ENCODE measurements at places on chromosomes 3 and 15.

GRCh38 chr3:46712191-46713049 is 5.2 kb downstream of the PRSS50 start:
- DNase-seq = no peak

- DNase-seq = no peak
These were observed 201.7 kb downstream of the MEIS2 start for GRCh38 chr15:36898536-36899126.

DNA sequence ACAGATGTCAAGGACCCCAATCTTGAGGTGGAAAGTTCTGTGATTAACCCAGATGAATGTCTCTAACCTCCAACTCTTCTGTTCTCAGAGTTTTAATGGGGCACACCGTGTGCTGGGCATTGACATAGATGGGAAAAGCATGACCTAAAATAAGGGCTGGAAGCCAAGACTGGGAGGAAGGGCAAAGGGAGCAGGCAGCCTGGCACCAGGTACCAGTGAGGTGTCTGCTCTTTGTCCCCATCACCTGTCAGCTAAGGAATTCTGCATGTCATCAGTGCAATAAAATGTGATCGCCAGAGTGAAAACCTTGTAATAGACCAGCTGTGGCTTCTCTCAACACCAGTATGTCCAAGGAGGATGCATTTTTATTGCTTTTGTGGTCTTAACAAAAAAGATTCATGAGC is 143.5 kb upstream of the TPM1 start:
- no peak for DNase-seq

DNA sequence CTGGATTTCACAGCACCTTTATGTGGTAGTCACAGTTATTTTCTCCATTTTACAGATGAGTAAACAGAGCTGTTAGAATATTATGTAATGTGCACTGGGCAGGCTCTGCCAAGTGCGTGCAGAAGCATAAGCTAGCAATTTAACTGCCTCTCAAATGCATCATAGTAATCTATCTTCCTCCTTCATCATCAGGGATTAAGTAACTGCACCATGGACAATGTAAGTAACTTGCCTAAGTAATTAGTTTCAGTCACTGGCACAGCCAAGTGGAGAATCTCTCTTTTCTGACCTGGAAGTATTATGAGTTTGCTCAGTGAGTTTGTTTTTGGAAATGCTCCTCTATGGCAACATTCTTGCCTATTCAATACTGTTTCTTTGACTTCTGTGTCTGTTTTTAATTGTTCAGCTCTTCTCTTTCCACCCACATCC is 260.5 kb downstream of the PTPRG start:
- no peak for DNase-seq

GRCh38 chr15:75454471-75455378 is 3.2 kb upstream of the SIN3A start:
- no peak for DNase-seq

DNA sequence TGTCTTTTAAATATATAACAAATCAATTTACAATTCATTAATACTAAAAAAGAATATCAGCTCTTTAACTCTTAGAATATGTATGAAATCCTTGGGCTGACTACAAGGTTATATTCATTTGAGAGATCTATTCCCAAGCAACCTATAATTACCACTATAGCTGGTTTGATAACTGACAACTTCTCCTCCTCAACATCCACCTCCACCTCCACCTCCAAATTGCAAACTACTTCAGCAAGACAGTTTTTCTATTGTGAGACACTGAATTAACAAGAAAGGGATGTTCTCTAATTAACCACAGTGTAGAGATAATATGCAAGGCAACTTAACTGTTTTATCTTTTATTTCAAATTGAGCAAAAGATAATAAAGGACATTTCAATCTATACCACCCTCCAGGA is 284.8 kb upstream of the ARL6 start:
- DNase-seq = no peak

GRCh38 chr3:36455406-36455805 is 75.1 kb downstream of the STAC start:
- DNase-seq = no peak

- peak; percentile 5 for DNase-seq
These were observed 1.8 kb downstream of the RCCD1 start for GRCh38 chr15:90956274-90957030.

DNA sequence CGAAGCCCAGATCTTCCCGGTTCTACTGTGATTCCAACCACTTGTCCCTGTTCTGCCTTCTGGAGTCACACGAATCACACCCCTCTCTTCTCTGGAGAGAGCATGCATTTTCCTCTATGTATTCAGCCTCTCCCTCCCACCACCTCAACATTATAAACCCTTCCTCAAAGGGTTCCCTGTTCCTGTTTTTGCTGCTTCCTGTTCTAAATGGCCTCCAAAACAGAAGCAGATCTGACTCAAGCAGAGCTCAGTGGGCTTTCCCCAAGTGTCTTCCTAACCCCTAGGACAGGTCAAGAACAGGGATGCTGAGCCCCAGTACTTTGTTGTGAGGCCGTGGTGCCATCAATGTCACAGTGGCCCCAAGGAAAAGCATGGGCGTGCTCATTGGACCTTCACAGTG is 75.7 kb upstream of the ARNT2 start:
- no peak for DNase-seq

GRCh38 chr15:49813625-49814024 is 192.8 kb downstream of the DTWD1 start:
- DNase-seq = no peak

DNA sequence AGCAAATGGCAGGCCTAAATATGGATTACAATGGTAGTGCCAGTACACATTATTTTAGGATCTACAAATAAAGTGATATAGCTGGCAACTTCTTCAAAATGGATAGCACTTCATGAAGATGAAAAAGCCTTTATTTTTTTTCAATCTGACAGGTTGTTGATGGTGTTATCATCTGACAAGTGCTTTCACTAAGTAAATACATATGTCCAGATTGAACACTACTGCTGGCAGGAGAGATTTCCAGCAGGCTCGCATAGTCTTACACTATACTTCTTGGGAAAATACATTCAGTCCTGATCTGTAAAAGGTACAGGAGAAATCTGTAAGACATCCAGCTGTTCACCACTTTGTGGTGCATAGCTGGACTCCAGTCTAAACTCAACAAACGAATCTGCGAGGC is 50.9 kb upstream of the ALCAM start:
- DNase-seq = no peak

DNA sequence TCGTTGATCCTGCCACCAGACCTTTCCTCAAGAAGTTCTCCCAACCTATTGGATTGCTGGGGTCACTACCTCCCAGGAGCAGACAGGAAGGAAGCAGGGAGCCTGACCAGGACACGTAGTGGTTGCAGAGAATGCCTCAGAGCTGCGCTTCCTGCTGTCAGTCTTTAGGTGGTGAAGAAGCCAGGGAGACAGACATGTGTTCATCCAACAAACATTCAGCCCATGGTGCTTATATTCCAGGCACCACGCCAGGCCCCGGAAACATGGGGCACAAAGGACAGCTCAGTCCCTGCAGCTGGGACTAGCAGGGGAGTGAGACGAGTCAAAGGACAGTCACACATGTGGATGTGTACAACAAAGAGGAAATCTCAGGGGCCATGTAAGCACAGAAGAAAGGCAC is 26.0 kb upstream of the CORO2B start:
- no peak for DNase-seq

GRCh38 chr3:23438657-23439056 is 235.5 kb downstream of the UBE2E2 start:
- no peak for DNase-seq

- DNase-seq = no peak
These were observed 247.1 kb upstream of the ST8SIA2 start for GRCh38 chr15:92146511-92147150.

- DNase-seq = no peak
These were observed 8.4 kb upstream of the ANP32A start for GRCh38 chr15:68829068-68829467.

GRCh38 chr15:88241461-88241860 is 15.1 kb downstream of the NTRK3 start:
- DNase-seq = no peak

DNA sequence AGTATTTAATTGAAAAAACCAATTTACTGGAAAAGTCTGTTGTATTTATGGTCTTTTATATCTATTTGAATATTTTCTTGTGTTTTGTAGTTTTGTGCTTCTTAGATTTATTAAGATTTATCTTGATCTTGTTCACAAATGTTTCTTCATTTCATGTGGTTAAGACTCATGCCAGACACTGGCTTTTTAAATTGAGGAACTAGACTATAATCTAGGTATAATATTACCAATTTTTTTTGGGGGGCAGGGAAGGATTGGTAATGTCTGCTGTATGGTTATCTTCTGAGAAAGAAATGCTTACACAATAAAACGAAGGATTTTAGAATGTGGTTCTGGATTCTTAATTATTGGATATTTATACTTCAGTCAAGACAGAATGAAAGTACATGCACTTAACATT is 24.9 kb downstream of the AP4E1 start:
- no peak for DNase-seq

GRCh38 chr15:74545086-74545485 is 4.1 kb downstream of the ARID3B start:
- DNase-seq = no peak

- no peak for DNase-seq
These were observed 41.9 kb downstream of the SIDT1 start for GRCh38 chr3:113574213-113574612.

GRCh38 chr3:133521946-133522345 is 51.5 kb upstream of the CDV3 start:
- DNase-seq = no peak

DNA sequence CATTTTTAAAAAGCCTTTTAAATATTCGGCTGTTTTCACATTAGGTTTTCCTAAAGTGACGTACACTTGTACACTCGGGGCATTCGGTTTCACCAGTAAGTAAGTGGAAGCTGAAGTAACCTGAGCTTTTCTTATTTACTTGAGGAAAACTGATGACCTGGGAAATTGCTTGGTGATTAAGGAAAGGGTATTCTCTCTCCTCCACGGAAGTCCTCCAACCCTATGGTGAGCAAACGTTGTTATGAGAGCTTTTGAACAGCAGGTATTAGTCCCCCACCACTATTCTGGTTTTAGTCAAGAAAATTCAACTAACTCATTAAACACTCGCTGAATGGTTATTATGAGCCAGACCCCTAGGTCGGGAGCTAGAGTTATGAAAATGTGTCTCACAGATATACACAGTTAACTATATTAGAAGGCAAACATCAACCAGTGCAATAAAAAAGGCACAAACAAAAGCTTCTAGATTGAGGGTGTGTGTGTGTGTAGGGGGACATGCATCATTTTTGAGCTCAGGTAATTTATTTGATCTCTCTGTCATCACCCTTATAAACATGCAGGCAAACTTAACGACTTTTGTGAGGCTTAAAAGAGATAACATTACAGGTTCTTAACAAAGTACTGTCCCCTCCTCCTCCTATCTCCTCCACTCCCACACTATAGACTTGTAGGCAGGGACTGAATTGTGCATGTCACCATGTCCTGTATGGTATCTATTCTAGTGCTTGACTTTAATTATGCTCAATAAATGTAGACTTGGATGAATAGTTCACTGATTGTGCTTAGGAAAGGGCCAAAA is 143.3 kb upstream of the MB21D2 start:
- no peak for DNase-seq

DNA sequence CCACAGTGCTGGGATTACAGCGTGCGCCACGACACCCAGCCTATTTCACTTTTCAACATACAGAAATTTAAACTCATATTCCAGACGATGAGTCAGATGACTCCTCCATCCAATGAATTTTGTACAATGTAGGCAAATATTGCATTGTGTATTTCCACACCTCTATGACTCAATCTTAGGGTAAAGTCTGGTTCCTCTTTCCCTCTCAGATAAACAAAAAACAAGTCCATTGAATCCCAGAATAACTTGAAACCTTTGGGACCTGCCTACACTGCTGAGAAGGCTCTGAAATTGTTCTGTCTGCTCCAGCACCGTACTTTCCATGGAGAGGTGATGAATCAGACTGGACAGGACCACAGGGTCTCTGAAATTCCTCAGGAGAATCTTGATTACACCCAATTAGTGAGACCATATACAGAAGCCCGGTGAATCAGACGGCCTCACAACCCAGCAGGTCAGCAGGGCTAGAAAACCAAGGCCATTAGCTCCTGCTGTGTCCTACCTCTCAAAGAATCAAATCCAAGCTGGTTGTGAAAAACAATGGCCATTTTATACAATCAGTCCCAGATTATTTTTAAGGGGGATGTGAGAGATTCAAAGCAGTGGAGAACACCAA is 112.6 kb downstream of the ERC2 start:
- DNase-seq = no peak

GRCh38 chr3:111751961-111752360 is 107.1 kb upstream of the PHLDB2 start:
- no peak for DNase-seq

GRCh38 chr3:57903124-57903890 is 104.9 kb upstream of the FLNB start:
- no peak for DNase-seq

DNA sequence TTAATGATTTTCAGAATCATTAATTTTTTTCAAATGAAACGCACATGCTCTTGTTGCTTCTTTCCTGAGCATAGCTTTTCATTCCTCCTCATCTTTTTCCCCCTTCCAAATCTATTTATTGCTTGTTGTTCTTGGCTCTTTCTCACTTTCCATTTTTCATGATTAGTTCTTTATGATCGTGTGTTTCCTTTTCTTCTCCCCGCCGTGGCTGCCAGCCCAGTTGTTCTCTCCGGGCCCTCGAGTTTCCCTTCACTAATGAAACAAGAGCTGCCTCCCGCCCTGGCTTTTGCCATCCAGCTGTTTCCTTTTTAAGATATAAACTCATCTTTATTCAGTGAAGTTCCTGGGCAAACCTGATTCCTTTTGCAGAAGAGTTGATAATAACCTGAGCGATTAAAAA is 170.2 kb upstream of the NR2F2 start:
- no peak for DNase-seq

DNA sequence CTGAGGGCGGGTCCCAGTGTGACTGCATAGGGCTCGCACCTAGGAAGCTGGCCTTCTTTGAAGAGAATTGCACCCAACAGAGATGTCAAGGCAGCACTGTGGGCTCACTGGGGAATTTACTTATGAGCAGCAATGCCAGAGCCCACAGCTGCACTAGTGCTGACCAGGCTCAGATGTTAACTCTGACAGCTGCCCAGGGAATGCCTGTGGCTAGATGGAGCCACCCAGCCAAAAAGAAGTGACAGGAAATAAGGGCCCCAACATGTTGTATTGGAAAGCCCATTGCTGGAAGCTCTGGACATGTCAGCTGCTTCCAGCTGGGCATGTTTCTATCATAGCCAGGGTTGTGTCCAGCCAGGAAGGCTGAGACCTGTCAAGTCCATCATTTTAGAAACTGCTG is 90.9 kb upstream of the ZNF280D start:
- no peak for DNase-seq

Data from NCI-H187 treated with DMSO at 0.1 percent for 48 hours (cell line).